Cortex of kidney (tissue), 1 donor: ENCODE measurements at places on chromosomes 3 and 15.

DNA sequence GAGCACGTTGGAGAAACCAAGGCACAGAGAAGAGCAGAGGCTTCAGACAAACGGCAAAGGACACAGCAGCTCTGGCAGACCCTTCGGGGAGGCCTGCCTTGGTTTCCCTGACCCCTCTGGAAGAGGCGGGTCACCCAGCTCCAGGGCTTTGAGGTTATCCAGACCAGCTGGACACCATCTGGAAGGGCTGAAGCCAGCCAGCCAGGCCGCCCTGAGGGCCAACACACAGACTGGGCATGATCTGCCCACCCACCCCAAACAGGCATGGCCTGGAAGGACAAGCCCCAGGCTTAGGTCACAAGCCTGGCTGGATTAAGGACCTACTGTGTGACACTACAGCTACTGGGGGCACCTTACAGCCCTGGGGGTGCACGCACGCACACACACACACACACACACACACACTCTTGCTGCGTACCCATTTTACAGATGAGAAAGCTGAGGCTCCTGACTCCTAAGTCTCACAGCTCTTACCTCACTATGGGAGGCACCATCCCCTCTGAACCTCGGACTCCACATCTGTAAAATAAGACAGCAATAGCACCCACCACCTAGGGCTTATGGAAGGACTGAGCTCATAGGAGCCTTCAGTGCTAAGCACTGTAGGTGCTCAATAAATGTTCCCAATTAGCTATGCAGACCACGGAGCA is 10.8 kb downstream of the PLXND1 start:
- DNase-seq = no peak

DNA sequence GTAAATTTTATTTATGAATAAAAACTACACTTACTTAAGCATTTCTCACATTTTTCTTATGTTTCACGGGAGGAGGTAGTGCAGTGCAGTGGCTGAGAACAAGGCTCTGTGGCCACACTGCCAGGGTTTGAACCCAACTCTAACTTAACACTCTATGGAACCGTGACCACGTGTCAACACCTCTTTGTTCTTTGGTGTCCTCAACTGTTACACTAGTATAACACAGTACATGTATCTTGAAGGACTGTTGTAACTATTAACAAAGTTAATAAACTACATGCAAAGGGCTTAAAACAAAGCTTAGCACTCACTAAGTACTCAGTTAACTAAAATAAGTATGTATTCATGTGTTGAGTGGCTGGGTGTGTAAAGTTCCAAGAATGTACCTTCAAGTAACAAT is 19.5 kb downstream of the CD47 start:
- no peak for DNase-seq

DNA sequence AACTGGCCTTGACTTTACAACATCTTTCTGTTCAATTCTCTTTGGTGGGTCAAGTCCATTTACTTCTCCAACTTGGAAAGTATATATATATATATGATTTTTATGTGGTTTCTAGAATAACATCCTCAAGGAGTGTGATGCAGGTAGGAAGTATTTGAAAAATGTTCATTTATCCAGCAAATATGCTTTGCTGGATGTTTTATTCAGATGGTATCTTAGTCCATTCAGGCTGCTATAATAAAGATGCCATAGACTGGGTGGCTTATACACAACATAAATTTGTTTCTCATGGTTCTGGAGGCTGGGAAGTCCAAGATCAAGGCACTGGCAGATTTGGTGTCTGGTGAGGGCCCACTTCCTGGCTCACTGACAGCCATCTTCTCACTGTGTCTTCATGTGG is 168.7 kb upstream of the RASGRP1 start:
- DNase-seq = no peak

GRCh38 chr3:60573494-60573893 is 677.8 kb downstream of the FHIT start:
- no peak for DNase-seq

DNA sequence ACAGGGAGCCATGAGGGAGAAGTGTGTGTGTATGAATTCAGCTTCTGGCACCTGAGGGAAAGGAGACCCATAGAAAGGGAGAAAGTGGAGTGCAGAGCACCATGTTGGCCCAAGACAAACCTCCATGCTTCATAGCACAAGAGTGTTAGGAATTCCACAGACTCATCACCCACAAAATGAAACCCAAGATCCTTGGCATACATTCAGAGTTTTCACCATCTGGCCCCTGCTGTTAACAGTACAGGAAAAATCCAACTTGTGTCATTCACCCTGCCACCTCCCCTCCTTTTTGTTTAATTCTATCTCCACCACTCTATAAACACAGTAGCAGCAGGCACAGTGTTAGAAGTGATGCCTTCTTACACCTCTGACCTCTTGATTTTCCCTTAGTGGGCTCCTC is 60.0 kb upstream of the MNS1 start:
- DNase-seq = no peak

DNA sequence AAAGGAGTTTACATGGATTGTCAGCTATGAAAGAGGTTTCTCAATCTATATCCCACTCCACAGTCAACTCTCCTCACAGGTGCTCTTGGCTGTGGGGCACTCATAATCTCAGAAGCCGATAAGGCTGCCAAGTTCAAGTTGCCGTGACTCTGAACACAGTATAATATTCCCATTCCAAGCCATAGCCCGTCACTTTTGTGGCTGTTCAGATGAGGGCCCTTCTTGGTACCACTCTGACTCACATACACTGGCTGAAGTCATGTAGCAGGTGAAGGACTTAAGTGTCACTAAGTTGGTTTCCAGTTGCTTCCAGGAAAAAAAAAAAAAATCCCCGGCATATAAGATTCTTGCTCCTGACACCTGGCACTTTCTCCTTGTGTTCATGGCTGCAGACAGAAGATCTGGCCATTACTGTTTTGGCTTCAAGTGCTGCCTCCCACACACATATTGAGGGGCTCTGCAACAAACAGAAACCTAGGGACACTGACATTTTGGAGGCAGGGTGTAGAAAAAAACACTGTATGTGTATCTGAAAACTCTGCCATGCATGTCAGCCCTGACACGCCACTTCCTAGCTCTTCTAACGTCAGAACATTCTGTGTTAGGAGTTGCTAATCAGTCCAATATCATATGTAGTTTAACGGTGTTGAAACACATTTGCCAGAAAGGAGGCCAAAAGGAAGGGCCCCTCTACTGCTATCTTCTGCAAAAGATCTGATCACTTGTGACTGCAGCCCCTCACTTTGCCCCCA is 170.2 kb upstream of the ICE2 start:
- DNase-seq = no peak

DNA sequence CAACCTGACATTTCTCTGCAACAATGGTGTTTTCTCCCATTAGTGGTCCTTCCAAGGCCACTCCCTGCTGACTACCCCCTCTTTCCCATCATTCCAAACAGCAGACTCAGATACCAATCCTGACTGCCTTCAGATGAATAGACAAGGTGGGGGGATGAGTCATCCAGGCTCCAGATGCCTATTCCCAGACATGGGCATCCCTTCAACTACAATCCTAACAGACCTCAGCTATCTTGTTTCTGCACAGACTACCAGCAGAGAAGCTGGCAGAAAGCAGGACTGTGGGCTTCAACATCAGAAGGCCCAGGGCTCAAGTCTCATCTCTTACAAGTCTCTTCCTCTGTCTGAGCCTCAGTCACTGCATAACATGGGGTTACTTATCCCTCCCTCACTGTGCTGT is 2.2 kb downstream of the RBP1 start:
- no peak for DNase-seq

- no peak for DNase-seq
Observed at GRCh38 chr3:136778865-136779264, 26.7 kb upstream of the STAG1 start.

DNA sequence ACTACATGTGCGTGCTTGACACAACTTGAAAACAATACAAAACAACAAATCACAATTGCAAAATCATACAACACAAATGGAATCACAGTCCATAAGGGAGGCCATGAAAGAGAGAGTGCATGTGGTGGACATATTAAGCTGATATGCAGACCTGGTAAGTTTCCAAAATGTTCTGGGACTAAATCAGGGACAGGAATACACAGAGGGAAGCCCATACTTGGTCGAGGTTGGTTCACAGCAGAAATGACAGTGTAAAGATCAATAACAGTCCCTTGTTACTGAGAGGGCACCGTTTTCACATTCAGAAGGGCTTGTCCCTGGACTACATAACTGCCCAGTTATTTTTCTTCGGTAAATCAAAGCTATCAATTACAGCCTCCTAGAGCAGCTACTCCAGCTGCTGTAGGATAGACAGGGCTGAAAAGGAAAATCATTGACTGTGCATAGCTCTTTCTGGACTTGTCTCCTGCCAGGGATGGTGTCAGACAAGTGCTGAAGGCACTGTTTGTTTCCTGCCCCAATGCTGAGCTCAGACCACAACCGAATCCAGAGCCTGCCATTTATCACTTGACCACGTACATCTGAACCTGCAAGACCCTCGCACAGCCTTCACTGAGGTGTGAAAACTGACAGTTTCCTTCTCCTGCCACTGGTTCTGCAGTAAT is 79.5 kb upstream of the KCNMB2 start:
- DNase-seq = no peak

- DNase-seq = no peak
Observed at GRCh38 chr3:65961733-65962132, 77.0 kb downstream of the MAGI1 start.

DNA sequence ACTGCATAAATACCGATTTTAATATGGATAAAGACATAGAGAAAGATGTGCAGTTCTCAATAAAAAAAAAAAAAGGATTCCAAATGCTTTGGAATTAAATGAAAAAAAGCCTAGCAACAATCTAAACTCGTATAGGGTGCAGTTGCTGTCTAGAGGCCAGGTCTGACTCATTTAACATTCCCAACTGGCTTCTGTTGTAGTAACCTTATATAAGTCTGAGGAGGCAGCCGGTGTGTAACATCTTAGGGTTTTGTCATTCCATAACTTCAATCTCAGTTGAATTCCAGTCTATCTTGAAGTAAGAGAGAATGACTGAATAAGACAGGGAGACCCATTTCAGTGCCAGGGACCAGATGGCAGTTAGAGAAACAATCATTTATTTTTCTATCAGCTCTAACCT is 6.5 kb downstream of the PDCD10 start:
- DNase-seq = no peak

DNA sequence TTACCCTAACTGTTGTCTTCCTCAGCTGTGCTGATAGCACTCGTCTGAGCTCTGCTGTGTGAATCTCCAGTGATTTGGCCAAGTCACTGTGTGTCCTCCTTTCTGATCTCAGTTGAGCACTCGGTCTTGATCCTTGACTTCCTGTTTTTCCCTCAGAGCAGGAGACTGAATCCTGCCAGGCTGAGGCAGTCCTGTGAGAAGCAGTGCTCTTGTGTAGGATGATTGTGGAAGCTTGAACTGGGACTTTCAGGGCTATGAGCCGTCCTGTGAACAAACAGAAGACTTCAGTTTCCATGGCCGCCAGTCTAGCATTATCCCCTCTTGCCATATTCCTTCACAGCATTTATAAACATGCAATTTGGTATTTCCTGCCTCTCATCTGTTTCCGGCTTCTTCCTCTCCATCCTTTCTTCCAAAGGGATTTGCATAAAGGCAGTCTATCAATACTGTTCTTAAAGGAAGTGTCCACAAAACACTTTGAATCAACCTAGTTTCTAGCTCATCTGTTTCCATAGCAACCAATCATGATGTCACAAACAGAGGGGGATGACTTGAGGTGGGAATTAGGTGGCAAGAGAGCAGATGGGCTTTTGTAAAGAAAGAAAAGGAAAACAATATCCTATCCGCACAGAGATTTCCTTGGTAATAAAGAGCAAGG is 237.2 kb downstream of the AGBL1 start:
- DNase-seq = no peak

DNA sequence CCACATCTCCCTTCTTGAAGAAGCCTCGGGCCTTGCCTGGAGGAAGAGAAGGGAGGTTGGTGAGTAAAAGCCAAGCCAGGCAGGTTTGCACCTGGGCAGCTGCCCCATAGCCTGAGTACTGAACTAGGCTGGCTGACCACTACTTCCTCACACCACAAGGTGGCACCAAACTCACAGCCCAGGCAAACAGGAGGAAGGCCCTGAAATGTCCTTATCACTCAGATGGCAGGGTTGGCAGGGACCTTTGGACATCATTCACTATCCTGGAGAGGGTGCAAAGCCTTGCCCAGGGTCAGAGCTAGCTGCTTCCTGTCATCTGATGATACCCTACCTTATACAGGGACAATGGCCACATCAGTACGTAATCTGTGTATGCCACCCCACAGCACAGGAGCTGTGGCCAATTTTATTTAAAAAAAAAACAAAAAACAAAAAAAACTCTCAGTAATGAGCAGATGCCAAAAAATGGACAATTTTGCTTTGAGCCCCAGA is 2.2 kb upstream of the GRAMD2A start:
- no peak for DNase-seq

- no peak for DNase-seq
Observed at GRCh38 chr3:139477710-139478640, 1.7 kb upstream of the RBP2 start.

DNA sequence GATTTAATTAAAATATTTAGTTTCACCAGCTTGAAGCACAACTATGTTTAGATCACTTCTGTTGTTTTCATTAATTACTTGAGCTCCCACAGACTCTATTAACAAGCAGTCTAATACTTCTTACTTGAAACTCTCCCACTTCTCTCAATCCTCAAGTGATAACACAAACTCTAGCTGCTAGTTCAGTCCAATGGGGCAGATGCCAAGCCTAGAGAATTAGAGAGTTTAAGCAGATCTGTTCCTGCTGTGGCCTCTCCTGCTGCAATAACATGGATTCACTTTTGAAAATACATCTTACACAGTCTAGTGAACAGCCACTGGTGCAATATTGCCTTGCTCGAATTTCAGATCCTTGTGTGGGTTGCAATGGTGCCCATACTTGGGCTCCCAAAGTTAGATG is 566.4 kb upstream of the SGO1 start:
- no peak for DNase-seq

DNA sequence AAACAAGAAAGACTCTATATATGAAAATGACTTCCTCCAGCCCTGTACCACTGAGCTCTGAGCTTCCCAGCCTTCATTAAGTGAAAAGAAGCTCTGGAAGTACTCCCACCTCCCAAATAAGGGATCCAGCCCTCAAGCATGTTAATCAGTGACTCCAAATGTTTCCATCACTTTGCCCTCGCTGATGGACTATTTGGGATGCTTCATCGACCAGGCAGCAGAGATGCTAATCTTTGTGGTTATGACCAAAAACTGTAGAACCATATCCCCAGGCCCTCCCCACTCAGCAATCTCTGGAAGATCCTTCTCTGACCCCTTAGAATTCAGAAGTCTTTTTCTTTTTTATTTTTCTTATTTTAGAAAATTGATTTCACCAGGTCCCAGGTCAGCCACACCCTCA is 2.3 kb upstream of the CTDSPL start:
- no peak for DNase-seq

- DNase-seq = no peak
Observed at GRCh38 chr3:22115581-22115980, 364.6 kb upstream of the ZNF385D start.

- no peak for DNase-seq
Observed at GRCh38 chr3:79477242-79477641, 290.6 kb downstream of the ROBO1 start.
